ENCODE measurements at places on chromosomes 1 and 21.
A peak's percentile ranks its signal among the peaks of the same experiment; 100 is the strongest.

DNA sequence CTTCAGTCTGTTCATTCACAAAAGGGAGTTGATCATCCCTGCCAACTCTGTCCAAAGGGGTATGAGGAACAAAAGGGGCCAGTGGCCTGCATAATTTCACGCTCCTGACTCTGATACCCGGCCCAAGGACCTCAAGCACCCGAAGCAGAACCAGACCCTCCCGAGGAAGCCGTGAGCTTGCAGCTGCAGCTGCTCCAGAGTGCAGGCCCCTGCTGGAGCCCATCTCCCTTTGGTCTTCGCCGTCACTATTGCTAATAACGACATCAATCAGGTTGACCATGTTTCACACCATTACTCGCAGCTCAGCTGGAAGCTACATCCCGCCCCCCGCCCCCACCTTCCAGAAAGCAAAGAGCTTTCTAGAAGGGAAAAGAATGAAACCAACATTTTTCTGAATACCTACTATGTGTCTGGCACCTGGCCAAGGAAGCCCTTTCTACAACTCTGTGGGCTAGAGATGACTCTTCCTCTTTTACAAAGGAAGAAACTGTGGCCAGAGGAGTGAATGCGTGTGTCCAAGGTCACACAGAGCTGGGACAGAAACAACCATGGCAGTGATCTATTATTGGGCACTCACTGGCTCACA, 5.5 kb downstream of the NKAIN1 start:
- DNase-seq: no peak

GRCh38 chr1:65229754-65230339, 79.5 kb upstream of the DNAJC6 start:
- DNase-seq: no peak

- DNase-seq: peak; percentile 4
These were observed 31.0 kb upstream of the IL10 start for GRCh38 chr1:206803221-206803730.

- DNase-seq: peak; percentile 6
These were observed 38.2 kb downstream of the URB2 start for GRCh38 chr1:229664133-229664689.

DNA sequence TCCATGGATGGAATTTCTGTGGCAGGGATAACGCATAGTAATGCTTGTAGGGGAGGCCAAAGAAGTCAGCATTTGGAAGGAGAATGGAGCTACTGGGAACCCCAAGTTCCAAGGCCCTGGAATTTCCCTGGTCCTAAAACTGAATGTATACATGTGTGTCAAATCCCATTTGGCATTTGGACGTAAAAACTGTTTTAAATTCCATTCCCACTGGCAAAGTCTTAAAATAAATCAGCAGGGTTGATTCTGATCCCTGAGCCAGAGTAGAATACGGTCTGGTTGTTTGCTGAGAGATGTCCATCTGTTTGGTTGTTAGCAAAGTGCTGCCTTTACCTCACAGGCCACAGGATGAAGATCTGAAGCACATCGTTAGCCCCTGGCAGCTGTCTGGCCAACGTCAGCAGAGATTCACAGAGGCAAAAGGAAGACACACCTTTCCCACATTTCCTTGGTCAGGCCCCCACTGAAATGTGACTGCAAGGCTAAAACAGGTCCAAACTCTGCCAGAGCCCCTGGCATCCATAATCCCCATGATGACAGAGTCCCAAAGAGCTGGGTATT, 62.2 kb downstream of the GORAB start:
- DNase-seq: no peak

Data from thyroid gland (tissue), 4 donors.